ENCODE measurements at places on chromosomes 1 and 21.

GRCh38 chr1:231232870-231233734, 7.9 kb upstream of the GNPAT start:
- DNase-seq: no peak

DNA sequence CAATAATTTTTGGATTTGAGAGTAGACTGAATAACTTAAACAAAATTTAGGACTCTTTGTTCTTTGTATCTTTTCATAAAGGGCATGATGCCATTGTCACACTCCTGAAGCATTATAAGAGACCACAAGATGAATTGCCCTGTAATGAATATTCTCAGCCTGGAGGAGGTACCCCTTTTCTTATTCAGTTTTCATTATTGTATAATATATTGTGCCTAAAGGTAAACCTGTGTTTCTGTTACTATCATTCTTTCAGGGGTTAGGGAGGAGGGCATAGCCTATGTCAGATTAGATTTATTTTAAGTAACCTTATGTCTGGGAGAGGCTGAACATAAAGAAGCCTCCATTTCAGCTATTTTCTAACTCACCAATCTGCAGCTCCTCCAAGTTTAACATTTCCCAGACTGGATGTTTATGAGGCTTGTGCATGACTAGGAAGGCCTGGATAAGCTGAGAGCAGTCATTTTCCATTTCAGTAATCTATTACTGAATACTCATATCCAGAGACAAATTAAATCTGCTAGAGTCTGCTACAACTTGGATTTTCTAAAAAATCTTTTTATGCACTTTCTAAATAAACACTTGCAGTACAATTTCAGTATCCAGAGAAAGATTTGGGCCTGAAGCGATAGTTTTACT, 132.1 kb downstream of the TNNI3K start:
- DNase-seq: no peak

GRCh38 chr1:25985171-25985570, 12.7 kb downstream of the PAFAH2 start:
- no peak for DNase-seq

- no peak for DNase-seq
Measured at GRCh38 chr1:100342348-100342747, 10.0 kb upstream of the CDC14A start.

- DNase-seq: no peak
Measured at GRCh38 chr1:10860682-10861081, 64.2 kb upstream of the CASZ1 start.

DNA sequence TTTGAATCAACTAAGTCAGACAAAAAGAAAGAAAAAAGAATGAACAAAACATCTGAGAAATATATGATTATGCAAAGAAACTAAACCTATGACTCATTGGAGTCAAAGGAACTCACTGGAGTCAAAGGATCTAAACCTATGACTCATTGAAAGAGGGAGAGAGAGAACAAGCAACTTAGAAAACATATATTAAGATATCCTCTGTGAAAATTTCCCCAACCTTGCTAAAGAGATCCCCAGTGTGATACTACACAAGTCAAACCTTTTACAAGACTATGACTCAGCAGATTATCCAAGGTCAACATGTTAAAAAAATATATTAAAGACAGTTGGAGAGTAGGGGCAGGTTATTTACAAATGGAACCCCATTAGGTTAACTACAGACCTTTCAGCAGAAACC, 1538.3 kb downstream of the NCAM2 start:
- DNase-seq: no peak

GRCh38 chr1:203122159-203122558, 5.4 kb upstream of the ADORA1 start:
- no peak for DNase-seq

DNA sequence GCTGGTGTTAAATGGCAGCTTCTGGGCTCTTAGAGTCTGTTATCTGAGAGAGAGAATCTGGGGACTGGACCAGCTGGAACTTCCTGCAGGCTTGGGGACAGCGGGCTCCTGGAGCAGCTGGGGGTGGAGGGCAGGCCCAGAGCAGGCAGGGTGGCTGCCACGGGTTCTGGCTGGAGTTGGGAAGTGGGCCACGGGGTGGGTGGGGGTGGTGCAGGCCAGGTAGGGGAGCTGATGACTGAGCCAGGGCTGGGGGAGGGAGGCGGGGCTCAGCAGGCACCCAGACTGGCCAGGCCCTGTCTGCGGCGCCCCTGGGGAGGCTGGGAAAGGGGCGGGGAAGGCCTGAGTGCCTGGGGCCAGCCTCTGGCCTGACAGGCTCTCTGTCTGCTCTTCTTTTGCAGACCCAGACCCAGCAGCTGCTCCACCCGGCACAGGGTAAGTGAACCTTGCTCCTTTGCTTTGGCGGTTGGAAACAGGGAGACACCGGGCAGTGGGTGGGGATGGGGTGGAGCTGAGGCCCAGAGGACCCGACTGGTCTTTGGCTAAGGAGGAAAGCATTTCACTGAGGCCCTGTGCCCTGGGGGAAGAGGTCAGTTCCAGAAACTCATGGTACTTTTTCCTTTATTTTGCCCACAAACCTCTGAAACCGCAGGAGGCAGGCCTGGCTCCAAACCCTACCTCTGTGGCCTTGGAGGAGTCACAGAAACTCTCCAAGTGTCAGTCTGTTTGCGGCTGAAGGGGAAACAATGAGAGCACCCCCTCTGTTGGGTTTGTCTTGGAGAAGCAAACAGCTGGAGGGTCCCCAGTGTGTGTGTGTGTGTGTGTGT, 48.8 kb downstream of the ARHGEF10L start:
- DNase-seq: peak; percentile 94

DNA sequence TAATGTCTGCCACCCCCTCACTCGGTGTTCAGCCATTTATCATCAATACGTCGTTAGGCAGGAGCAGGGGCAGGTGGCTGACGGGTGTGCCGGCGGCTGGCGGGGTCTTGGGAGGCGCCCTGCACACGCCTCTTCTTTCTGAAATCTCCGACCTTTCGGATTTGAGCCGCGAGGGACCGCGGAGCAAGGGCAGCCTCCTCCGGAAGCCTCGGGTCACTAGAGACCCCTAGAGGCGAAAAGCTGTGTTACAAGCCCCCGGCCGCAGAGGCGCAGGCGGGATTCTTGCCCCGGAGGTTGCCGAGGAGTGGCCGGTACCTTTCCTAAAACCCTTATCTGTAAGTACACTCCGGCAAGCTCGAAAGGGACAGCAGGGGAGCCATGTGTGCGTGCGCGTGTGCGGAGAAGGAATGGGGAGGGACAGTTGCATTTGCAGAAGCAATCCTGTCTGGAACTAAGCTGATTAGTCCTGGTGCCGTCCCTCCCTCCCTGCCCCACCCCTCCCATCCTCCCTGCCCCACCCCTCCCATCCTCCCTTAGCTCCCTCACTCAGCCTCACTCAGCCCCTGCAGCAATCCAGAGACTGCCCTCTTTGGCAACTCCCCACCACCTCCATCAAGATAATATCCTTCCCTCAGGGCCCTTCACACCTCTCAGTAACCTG, 11.0 kb downstream of the BRINP2 start:
- peak; percentile 66 for DNase-seq

GRCh38 chr1:196152975-196153374, 455.3 kb downstream of the KCNT2 start:
- DNase-seq: no peak

DNA sequence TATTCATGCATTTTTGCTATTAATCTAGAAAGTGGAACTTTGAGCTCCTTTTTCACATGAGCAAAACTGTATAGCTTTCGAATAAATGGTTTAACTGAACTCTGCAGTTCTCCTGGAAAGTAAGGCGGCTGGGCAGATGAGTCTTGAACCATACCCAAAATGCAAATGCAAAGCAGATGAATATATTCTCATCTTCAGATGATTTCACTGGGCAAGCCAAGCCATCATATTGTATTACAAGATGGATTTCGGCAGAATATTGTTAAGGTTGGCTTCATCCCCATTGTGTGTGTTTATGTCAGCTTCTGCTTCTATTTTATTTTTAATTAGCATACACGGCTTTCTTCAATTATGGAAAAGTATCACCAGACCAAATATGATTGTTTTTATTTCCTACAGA, 209.6 kb downstream of the GREM2 start:
- DNase-seq: no peak

DNA sequence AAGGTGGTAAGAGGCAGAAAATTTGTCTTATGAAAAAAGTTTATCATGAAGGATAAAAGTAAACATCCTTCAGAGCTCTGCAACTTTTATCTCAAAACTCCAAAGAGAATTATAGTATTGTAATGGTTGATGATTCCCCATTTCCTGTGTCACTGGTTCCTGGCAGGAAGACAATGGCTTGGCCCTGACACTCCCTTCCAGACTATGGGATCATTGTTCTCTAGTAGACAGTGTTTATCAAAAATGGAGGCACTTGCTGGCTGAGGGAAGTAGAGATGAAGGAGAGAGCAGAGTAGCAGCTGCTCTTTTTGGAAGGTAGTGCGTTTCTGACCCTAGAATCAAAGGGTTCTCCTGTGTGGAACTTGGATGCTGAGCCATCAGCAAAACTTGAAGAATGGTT, 145.9 kb upstream of the ATP1B1 start:
- no peak for DNase-seq

DNA sequence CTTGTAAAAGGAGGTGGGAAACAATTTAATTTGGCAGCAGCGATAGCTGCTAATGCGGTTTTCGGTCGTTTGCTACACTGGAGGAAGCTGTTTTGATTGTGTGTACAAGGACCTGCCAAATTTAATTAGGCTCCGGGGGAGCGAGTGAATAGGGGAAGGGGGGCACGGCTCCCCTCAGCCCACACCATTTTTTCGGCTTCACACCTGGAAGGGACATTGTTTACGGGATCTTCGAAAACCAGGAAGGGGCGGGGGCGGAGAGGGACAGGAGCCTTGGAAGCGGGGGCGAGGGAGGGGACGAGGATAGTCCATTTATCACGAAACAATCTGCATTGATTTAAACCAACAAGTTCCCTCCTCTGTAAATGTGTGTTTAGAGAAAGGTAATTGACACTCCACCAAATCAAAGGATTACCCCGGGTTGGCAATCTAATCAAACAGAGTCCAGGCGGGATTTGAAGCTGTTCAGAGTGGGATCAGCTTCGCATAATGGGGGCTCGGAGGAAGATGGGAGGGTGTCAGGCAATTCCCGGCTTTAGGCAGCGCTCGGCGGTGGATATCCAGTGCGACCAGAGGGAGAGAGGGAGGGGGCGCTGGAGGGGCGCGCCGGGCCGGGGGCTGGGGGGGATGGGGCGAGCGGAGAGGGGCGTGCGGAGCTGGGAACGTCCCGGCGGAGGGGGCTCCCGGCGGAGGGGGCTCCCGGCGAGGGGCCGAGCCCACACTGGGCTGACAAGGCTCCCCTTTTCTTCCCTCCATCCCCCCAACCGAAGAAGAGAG, 9.8 kb downstream of the PAX7 start:
- no peak for DNase-seq

DNA sequence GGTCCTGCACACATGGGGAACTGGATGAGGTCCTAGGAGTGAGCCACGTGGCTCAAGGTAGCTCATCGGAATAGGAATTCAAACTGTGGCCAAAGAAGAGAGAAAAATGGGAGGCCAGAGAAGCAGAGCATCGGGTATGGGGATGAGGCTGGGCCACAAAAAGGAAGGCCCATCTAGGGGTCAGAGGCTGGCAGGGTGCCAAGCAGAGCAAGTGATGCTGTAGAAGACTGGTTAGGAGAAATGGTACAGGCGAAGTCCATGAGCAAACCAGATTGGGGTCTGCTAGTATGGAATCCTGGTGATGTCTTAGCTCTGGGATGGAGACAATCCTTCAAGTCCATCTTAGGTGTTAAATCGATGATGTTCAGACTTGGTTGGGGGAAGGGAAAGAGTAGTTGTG, 68.0 kb downstream of the TEX35 start:
- DNase-seq: no peak
